Hippocampal formation (tissue), 2 donors: ENCODE measurements at places on chromosomes 13 and 19.

GRCh38 chr13:89603187-89603586 is 1744.3 kb upstream of the MIR17HG start:
- no peak for DNase-seq

DNA sequence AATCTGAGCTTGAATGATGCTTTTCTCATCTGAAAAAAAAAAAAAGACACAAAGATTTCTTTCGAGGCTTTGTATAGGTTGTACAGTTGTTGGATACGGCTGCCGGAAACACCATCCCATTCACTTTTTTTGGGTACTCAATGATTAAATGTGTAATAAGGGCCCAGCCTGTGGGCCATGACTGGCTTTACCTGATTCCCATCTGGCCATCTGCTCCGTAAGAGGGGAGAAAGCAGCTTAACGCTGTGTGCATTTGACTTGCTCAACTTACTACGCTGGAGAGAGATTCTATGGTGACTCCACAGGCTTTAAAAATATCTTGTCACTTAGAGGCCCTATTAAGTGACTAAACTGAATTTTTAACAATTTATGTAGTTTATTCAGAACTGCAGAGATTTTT is 731 bp downstream of the ZNF558 start:
- no peak for DNase-seq

DNA sequence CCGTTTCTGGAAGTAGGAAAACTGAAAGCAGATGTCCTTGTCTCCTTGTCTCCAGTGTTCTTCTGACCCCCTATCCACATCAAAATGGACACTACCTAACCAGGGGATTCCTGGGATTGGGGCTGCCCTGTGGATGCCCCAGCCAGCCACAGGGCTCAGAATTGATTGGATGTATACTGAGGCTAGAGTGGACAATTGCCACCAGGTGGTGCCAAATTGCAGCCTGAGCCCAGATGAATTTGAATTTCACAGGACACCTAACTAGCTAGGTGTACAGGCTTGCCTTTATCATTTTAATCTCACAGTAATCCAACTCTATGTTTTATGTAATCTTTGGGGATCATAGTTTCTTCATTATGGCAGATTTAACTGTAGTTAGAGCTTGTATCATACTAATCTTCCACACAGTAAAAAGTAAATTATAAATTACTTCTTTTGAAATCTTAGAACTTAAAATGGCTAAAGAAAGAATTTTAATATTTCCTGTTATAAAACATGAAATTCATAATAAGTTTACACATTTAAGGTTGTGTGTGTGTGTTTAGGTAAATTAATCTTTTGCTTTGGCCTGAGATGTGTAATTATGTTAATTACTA is 58.0 kb downstream of the PIBF1 start:
- DNase-seq, result no peak

DNA sequence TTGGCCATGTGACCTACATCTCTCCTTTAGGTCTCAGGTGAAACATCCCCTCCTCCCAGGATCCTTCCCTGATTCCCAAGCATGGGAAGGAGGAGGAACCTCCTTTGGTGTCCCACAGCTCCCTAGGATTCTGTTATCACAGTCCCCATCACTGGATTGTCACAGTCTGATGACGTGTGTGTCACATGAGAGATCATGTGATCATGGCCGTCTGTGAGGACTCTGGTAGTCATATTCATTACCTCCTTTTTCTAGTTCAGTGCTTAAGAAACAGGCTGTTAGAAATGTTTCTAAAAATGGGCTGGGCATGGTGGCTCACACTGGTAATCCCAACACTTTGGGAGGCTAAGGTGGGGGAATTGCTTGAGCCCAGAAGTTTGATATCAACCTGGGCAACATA is 3.0 kb downstream of the DHX34 start:
- DNase-seq, result no peak

GRCh38 chr19:56476651-56477428 is at the start of gene ZNF667:
TSS of gene ZNF667 (minus strand) at chr19:56477345. CDS start at chr19:56462370, 14,975 bp downstream.
- DNase-seq, result no peak

DNA sequence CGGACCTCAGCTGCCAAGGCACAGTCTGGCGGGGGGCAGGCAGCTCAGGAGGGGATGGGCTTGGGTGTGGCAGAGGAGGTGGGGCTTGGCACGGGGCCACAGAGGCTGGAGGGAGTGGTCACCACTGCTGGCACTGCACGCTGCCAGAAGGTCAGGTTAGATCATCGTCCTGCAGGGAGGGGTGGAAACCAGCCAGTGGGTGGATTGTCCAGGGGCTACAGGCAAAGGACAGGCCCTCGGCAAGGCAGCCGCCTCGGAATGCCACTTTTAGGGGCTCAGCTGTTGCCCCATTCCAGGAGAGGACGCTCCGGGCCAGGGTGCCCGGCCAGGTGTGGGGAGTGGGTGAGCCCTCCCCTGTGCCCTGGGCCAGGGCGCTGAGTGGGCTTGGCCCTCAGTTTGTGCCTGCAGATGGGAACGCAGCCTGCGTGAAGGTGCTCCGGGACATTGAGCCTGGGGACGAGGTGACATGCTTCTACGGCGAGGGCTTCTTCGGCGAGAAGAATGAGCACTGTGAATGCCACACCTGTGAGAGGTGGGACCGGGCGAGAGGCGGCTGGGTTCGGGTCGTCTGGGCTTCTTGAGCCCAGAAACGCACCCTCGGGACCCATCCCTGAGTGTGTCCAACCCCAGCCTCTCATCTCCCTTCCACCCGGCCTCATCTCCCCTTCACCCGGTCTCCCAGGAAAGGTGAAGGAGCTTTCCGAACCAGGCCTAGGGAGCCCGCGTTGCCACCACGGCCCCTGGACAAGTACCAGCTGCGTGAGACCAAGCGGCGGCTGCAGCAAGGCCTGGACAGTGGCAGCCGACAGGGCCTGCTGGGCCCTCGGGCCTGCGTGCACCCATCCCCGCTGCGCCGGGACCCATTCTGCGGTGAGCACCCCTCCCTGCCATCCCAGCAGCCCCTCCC is 6.4 kb downstream of the KMT5C start:
- no peak for DNase-seq

DNA sequence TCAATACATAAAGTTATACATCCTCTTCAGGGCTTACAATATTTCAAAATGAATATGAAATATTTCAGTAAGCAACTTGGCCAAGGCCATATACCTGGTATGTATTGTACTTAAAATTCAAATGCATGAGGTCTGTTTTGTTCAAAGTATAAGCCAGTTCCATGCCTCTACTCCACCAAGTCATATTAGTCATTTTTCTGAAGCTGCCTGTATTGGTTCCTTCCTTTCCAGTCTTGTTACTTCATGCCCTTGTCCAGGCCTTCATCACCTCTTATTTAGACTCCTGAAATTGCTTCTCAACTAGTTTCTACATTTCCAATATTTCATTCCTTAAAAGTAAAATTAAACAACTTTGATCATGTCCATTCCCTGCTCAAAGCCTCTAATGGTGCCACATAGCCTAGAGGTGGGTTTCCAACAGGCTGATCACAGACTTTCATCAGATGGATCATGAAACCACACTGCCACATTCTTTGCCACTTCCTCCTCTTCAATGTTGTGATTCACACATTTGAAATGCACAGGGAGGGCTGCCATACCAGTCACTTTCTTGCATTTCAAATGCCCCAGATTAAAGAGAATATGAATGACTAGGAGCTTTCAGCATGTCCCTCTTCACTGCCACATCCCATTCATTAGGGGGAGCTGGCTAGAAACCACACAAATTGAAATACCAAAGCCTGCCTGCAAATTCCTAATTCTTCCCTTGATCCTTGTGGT is 424.1 kb upstream of the DACH1 start:
- DNase-seq, result no peak

DNA sequence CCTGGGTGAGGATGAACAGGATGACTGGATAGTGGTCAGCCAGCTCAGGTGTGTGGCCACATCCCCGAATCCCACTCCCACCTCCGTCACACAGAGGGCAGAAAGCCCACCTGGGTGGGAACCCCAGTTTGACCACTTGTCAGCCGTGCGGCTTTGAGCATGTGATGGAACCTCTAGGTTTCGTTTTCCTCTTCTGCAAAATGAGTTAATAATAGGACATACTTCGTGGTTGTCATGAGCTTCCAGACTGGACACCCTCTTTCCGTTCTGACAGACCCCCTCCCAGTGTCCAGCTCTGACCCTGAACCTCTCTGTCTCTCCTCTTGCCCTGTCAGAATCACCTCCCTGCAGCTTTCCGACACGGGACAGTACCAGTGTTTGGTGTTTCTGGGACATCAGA is 1.8 kb downstream of the AXL start:
- no peak for DNase-seq

DNA sequence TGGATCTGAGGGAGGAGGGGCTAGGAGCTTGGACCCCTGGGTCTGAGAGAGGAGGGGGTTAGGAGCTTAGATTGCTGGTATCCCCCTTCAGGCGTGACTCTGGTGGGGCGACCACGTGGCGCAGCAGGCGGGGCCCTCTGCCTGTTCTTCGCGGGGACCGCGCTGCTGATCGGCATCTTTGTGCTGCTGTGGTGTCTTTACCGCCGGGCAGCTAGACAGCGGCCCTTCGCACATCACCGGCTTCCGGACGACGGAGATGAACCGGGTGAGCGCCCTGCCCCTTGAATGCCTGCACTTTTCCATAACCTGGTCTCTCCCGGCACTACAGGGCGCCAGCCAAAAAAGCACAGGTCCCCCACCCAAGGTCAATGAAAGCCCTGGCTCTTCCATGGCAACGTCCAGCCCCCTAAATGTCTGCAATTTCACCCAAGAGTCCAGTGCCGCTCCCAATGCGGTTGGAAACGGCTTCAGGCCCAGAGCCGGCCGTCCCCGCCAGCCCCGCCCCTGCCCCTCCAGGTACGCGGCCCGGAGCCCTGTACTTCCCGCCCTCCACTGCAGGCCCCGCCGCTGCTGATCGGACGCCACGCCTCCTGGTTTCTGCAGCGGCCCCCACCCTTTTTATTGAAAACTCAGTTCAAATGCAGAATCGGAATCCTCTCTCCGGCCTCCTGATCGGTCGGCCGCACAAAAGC is 2.8 kb downstream of the GFY start:
- no peak for DNase-seq

DNA sequence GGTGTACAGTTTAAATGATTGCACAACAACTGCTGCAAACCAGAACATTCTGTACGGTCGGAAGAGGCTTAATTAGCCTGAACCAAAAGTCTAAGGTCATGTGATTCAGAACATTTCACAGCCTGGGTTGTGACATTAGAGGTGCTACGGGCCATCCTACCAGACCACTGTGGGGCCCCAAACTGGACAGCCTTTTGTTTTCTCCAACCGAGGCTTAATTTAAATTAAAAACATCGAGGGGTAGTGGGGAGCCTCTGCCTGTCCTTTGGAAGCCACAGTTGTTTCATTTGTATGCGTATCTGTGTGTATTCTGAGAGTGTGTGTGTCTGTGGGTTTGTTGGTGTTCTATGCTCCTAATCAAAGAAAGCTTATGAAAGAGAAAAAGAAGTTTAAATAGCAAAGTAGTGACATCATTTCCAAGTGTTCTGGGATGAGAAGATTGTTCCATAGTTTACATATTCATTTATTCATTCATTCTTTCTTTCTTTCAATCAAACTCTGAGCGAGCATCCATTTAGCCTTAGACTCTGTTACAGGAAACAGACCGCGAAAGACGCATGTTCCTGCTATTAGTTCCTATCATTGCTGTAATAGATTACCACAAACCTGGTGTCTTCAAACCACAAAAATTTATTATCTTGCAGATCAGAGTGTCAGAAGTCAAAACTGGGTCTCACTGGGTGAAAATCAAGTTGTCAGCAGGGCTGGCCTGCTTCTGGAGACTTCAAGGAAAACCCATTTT is 444.8 kb downstream of the FOXO1 start:
- DNase-seq, result no peak

DNA sequence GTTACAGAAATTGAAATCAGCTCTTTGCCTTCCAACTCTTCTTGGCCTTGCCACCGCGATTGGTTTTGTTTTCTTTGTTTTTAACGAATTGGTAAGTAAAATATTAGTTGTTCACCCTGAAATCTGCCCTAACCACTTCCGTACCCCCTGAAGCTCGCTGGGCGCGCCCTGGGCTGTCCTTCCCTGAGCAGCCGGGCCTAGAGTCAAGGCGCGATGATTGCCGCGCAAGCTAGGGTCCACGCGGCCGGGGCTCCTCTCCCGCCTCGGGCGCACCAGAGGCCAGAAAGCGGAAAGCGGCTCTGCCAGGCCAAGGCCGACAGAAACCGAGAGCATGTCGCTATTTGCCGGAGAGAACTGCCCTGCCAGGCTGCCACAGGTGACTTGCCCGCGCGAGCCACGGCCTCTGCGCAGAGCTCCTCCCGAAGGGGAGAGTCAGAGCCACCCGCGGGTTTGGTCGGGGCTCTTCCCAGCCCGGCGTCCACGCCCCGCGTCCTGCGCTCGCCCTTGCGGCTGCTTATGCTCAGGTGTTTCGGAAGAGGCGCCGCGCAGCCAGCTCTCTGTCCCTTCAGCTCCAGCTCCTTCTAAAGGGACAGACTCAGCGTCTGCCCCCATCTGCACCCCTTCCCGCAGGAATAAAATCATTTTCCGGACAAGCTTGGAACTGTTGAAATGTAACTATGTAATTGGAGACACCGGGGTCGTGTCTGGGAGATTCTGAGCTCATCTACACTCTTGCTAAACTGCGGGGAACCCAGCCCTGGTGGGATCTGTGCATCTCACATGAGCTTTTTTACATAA is 6.6 kb upstream of the CDX2 start:
- DNase-seq, result no peak

DNA sequence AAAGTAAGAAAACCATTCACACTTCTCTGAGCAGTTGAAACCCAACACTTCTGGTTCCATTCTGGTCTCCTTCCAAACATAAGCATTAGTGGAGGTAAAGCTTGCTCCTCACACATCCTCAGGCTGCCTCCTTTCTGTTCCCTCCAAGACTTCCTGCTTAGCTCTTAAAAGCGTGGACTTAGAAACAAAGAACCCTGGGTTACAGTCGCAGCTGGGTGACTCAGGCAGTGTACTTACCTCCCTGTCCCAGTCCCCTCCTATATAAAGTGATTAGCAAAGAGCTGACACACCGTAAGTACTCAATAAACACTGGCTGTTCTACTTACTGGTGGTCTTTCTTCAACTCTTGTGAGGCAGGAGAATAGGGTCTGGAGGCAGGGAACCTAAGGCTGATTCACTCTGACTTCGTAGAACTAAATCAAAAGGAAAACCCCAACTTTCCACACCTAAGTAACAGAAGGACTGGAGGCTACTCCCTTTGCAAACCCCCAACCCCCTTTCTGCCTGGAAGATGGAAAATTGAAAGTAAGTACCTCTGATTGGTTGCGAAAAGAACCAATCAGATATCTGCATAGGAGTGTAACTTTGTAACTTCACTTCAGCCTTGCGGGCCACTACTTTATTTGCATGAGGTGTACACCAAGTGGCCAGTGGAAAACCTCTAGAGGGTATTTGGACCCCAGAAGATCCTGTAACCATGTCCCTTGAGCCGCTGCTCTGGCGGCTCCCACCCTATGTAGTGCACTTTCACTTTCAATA is 165.4 kb downstream of the SUCLA2 start:
- DNase-seq, result no peak

DNA sequence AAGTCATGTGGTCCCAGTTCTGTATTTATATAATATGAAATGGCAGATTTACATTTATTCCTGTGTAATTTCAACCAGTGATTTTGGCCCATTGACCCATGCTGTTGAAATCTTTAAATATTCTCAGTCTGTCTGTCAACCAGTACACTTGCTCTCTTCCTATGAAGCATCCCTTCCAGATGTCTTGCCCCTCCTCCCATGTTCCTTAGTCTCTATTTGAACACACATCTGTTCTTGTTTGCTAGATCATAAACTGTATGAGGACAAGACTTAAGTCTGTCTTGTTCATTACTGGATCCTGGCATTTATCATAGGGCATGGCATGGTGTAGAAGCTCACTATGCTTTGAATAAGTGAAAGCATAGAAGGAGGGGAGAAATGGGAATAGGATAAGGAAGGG is 34.9 kb downstream of the STARD13 start:
- no peak for DNase-seq
